GM13977 (cell line): ENCODE measurements at places on chromosomes 7 and 10.

DNA sequence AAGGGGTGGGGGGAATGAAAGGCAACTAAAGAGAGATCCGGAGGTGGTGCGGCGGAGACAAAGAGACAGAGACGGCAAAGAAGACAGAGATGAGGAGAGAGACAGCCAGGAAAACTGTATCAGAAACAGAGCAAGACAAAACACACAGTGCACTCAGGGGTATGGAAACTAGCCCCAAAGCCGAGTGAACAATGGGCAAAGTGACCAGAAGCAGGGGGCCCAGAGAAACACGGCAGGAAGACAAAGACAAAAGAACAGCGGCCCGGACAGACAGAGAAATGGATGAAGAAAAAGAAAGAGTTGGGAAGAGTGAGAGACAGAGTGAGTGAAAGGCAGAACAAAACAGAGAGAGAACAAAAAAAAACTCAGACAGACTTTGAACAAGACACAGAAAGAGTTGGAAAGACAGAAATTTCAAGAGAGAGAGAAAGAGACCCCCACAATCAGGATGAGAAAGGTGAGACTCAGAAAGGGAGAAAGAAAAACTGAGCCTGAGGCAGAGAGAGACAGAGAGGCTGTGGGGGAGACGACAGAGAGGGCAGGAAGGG, 60.6 kb upstream of the PAX2 start:
- no peak for DNase-seq

- DNase-seq, result no peak
Observed at GRCh38 chr10:12539350-12540164, 190.2 kb downstream of the CAMK1D start.

DNA sequence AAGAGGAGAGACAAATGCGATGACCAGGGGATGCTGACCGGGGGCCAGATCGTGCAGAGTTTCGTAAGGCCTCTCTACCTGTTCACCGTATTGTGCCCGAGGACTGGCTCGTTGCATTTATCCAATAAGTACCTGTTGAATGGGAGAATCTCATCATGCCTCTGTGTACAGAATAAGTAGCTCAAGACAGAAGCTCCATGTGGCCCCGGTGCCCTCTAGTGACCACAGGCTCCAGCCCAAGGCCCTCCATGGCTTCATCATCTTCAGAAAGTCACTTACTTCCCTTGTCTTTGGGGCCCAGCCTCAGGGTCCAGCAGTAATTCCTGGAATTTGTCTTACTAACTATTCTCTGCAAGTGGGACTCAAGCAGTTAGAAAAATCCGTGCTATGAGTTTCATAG, 151.0 kb downstream of the CHN2 start:
- no peak for DNase-seq

- no peak for DNase-seq
Observed at GRCh38 chr7:155711081-155711480, 66.6 kb downstream of the RBM33 start.

GRCh38 chr7:131225619-131226513, 101.8 kb upstream of the MKLN1 start:
- DNase-seq, result no peak

GRCh38 chr10:37490266-37490665, 364.9 kb downstream of the ANKRD30A start:
- DNase-seq, result no peak
